ENCODE measurements at places on chromosomes 7 and 10.
A peak's percentile ranks its signal among the peaks of the same experiment; 100 is the strongest.

GRCh38 chr7:78636727-78637126 lies 816.7 kb downstream of the MAGI2 start:
- DNase-seq = no peak

DNA sequence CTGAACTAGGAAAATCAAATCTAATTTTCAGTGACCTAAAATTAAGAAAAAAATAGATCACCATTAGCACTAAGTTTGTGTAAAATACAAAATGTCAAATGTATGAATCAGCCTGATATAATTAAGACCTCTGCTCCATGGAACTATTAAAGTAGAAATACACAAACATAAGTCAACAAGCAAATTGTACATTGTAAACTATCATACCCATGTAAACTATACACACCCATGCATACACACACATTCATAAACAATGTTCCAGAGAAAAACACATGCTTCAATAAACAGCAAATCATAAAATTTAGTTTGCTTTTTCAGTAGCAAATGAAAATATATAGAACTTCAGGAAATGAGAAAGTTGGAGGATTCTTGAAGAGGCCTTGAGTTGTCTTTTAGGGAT lies 199.7 kb upstream of the VSTM2A start:
- no peak for DNase-seq

- DNase-seq = no peak
Observed at GRCh38 chr7:113404245-113404644, 285.9 kb upstream of the SMIM30 start.

DNA sequence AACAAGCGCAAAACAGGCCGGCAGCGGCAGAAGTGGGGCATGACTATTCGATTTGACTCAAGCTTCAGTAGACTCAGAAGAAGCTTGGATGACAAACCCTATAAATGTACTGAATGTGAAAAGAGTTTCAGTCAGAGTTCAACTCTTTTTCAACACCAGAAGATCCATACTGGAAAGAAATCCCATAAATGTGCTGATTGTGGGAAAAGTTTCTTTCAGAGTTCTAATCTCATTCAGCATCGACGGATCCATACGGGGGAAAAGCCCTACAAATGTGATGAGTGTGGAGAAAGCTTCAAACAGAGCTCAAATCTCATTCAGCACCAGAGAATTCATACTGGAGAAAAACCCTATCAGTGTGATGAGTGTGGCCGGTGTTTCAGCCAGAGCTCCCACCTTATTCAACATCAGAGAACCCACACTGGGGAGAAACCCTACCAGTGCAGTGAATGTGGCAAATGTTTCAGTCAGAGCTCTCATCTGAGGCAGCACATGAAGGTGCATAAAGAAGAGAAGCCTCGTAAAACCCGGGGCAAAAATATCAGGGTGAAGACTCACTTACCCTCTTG lies 2.8 kb downstream of the ZNF22 start:
- DNase-seq = no peak

DNA sequence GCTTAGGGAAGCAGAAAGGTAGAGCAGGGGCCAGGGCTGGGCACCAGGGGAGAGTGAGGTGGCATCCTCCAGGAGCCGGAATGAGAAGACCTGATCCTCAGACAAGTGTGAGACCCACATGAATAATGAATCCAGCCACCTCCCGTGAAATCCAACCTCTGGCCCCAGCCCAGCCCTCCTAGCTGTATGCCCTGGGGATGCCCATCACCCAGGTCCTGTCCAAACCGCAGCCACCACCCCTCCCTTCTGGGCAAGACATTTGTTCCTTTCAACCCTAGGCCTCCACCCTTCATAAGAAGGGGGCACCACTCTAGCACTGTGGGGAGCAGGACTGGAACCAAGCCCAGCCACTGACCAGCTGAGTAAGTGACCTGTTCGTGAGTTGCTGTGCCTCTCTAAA lies 9.7 kb downstream of the PDZD7 start:
- DNase-seq = no peak

GRCh38 chr7:155213955-155214740 lies 83.5 kb upstream of the INSIG1 start:
- no peak for DNase-seq

GRCh38 chr10:116857156-116857555 lies 7.9 kb downstream of the ENO4 start:
- no peak for DNase-seq

DNA sequence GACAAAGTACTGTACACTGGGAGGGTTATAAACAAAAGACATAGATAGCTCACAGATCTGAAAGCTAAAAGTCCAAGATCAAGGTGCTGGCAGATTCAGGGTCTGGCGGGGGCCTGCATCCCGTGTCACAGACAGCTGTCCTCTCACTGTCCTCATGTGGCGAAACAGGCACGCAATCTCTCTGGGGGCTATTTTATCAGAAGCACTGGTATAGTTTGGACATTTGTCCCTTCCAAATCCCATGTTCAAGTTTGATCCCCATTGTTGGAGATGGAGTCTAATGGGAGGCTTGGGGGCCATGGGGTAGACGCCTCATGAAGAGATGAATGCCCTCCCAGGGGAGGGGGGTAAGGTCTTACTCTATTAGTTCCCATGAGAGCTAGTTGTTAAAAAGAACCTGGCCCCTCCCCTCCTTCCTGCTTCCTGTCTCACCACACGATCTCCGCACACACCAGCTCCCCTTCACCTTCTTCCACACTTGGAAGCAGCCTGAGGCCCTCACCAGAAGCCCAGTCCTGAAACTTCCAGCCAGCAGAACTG lies 72.5 kb upstream of the UCN3 start:
- DNase-seq = peak; percentile 18

DNA sequence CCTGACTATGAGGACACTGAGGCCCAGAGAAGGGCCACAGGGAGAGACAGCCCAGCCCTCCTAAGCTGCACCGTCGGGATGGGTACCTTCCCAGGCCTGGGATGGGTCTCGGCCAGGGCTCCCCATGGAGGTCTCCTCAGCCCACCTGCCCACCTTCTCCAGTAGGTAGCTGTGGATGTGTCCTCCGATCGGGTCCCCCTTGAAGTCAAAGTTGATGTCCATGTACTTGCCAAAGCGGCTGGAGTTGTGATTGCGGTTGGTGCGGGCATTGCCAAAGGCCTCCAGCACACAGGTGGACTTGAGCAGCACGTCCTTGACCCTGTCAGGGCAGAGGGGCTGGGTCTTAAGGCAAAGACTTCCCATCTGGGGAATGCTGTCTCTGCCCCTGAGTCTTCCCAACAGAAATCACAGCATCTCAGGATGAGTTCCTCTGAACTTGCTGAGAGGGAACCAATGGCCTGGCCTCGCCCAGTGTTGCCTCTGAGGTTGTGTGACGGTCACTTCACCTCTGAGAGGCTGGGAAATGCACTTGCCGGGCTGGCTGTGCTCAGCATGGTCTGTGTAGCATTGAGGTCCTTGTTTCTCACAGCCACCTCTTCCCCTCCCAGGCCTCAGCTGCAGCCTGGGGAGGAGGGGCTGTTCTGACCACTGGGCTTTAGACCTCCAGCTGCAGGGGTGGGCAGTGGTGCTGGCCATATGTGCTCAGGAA lies 3.3 kb downstream of the MYO1G start:
- no peak for DNase-seq

GRCh38 chr10:11525503-11525902 lies 85.9 kb downstream of the USP6NL start:
- no peak for DNase-seq

- DNase-seq = peak; percentile 28
Observed at GRCh38 chr7:129989466-129989865, 36.7 kb upstream of the UBE2H start.

DNA sequence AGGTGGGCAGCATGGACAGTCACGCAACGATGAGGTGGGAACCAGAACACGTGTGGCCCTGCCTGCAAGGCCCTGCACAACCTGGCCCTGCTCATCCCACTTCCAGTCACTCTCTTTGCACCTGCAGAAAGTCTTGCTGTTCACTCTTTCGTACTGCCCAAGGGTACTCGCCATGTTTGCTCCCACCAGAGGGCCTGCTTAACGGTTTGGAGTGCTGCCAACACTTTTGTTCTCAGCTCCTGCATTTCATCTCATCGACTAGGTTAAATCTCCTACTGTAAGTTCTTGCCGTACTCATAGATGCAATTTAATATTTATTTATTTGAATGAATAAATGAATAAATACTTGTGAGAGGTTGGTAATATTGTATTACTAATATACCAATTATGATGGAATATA lies 315.3 kb downstream of the SDK1 start:
- no peak for DNase-seq

DNA sequence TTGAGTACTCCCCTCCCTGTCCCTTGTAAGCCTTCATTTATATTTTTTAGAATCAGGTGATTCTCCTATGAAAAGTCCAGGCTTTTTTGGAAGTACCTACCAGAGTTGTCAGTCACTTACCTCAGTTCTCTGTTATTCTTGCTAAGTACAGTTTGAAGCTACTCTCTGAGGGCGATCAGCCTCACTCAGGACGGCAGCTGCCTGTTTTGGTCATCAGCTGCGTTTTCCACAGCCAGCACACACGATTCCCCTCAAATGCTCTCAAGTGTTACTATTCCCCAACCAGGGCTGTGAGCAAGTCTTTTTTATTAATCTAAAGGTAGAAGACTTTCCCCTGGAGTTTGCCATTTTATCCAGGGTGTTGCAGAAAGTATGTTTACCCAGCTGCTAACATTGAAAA lies 328.6 kb downstream of the SUGCT start:
- no peak for DNase-seq

GRCh38 chr10:119007211-119007574 lies 22.3 kb upstream of the NANOS1 start:
- DNase-seq = no peak

GRCh38 chr10:10209167-10209566 lies 808.5 kb upstream of the CELF2 start:
- DNase-seq = no peak

DNA sequence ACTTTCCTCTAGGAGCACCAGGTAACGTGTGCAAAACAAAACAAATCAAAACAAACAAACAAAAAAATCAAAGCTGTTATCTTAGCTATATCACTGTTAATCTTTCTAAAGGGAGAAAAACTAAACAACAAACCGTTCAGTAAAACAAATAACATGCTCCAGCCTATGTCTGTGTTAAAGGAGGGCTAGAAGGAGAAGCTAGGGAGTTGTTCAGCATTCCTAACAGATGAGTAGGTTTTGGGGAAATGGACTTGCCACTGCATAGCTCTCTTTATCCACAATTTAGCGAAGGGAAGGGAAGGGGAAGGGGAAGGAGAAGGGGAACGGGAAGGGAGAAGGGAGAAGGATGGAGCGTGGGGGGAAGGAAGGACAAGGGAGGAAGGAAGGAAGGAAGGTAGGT lies 134.2 kb upstream of the AKR1E2 start:
- DNase-seq = no peak

DNA sequence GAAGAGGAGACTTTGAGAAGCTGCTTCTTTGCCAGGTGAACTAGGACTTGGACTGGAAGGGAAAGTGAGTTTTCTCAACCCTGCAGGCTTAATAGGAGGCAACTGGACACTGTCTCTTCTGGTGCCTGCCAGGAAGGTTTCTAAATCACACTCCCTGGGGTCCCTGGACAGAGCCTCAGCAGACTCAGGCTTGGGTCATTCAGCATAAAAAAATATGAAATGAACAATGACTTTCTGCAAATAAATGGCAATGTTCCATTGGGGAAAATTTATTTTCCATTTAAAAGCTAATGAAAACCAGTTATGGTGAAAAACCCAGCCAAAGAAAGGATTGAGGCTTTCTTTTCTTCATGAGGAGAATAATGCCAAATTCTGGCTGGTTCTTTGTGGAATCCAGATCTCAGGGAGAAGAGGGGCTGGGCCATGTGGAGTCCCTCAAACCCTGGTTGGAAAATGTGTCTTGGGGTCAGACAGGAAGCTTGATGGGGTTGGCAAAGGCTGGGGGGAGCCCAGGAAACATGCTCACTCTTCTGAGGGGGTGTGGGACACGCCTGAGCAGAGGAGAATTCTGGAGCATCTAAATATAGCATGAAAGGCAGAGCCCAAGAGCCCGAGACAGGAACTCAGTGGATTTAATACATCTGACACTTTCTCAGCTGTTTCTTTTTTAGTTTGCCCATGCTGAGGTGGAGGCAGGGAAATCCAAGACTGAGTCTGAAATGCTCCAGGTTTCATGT lies 65.2 kb upstream of the EMX2 start:
- DNase-seq = no peak

GRCh38 chr10:85851325-85851724 lies 515.3 kb downstream of the GRID1 start:
- DNase-seq = no peak

DNA sequence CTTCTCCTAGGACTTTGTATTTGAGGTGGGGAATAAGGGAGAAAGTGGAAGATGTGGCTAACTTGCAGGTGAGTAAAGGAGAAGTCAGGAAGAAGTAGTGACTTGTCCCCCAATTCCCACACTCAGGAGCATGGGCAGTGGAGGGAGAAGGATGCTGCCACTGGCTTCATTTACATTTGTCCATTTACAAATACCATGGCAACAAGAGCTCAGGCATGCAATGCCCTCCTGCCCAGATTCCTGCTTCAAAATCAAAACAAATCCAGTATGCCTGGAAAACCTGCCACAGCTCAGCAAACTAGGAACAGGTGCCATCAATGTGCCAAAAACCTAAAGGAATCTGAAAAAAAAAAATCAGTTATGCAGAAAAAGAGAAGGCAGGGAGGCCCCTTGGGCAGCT lies 139.9 kb downstream of the KCNMA1 start:
- DNase-seq = no peak

- DNase-seq = no peak
Observed at GRCh38 chr10:93139059-93139655, 65.5 kb downstream of the CYP26A1 start.

DNA sequence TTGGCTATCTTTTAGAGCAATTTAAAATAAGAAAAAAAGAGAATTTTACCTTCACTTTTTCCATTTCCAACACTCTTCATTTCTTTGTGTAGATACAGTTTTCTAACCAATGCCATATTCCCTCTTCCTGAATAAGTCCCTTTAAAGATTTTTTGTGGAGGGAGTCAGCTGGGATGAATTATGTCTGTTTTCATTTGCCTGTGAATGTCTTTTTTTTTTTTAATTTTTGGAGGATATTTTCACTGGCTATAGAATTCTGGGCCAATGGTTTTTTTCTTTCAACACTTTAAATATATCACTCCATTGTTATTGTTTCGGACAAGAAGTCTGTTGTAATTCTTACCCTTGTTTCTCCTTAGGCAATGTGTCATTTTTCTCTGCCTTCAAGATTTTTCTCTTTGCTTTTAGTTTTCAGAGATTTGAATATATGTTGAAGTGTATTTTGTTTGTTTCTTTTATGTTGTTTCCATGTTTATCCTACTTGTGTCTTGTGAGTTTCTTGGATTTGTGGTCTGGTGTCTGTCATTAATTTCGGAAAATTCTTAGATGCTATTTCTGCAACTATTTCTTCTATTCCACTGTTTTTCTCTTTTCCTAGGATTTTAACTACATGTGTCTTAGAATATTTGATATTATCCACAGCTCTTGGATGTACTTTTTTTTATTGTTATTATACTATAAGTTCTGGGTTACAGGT lies 20.0 kb upstream of the CXCL12 start:
- DNase-seq = no peak

DNA sequence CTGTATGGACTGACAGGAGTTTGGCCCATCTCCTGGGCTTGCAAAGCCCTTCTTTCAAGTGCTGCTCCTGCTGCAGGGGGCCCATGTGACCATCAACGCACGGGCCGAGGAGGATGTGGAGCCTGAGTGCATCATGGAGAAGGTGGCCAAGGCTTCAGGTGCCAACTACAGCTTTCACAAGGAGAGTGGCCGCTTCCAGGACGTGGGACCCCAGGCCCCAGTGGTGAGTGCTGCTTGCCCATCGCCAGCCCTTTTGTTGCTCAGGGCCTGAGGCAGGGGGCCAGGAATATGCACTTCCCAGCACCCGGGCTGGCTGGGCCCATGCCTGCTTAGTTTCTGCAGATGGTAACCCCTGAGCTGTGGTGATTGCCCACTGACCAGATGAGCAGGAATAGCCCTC lies 8.7 kb downstream of the PGAM2 start:
- DNase-seq = no peak

Measured in stimulated activated CD4-positive, alpha-beta T cell treated with anti-CD3 and anti-CD28 coated beads, Interleukin-4, amount 100 ng/mL, for 4 hours (primary cell).